Activated CD4-positive, alpha-beta memory T cell treated with anti-CD3 and anti-CD28 coated beads, Interleukin-2, amount 10 ng/mL, durations not matched to agents 7 days and 5 days (primary cell): ENCODE measurements at places on chromosomes 6 and 20.

DNA sequence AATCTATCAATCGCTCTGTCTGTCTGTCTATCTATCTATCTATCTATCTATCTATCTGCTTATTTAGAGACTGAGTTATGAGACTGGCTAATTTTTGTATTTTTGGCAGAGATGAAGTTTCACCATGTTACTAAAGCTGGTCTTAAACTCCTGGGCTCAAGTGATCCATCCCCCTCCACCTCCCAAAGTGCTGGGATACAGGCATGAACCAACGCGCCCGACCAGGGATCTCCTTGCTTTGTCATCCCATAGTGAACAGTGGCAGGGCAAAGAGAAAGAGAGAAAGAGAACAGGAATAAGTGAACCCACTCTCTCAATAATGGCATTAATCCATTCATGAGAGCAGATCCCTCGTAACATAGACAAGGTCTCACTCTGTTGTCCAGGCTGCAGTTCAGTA, 66.4 kb upstream of the DSP start:
- no peak for DNase-seq

DNA sequence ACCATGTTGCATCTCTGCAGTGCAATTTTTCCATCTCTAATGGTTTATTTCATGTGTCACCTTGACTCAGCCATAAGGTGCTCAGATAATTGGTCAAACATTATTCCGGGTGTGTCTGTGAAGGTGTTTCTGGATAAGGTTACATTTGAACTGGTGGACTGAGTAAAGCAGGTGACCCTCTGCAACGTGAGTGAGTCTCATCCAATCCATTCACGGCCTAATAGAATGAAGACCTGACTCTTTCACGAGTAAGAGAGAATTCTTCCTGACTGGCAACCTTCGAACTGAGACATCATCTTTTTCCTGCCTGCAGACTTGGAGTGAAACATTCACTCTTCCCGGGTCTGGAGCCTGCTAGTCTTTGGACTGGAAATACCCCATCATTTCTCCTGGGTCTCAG, 77.1 kb upstream of the SLC22A23 start:
- no peak for DNase-seq

DNA sequence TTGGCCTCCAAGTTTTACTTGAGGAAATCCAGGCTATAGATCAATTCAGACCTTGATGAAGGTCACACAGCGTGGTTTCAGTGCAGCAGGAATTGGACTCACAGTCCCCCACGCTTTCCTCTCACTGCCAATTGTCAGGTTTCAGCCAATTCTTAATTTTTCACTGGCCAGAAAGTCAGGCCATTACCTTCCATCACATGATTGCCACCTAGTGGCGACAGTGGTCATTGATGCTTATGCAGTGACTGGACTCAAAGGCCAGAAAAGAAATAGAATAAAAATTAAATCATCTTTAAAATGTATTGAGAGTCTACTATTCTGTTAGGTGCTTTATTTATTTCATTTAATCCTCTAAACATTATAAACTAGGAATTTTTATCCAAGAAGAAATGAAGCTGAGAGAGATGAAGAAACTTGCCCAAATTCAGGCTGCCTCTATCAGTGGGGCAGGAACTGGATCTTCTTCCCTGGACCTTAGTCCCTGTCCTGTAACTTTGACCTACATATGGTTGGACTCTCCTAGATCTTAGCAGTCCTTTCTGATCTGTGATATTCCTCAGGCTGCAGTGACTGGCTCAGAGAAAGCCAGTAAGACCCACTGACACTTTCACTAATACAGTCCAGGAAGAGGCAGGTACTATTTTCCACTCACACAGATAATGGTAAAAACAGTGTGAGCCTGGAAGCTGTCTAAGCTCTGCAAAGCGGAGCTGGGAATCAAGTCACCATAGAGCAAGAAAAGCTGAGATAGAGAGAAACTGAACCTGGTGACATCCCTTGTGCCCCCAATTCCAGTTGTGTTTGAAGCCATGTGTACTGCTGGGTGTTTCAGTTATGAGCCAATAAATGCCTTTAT, 133.3 kb downstream of the ELOVL4 start:
- DNase-seq, result peak; percentile 63

- no peak for DNase-seq
Observed at GRCh38 chr6:154917941-154918340, 77.2 kb upstream of the TIAM2 start.

DNA sequence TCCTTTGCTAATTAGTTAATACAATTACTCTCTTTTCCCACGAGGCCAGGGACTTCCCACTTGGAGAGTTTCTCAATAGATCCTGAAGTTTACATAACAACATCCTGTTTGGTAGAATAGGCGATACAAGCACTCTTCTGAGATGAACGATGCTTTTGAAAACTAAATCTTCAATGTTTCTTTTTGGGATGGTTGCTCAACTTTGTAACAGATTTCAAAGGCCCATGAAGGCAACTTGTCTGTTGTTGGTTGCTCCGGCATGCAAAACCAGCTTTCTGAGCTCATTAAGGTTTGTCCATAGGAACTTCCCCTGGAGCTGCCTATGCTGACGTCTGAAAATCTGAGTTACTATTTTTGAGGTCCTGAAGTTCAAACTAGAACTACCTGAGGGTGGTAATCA, 25.9 kb upstream of the ROS1 start:
- DNase-seq, result no peak

- no peak for DNase-seq
Observed at GRCh38 chr20:59618131-59618530, 13.8 kb downstream of the PHACTR3 start.

GRCh38 chr6:130760006-130760405, 67.2 kb upstream of the SMLR1 start:
- no peak for DNase-seq

- DNase-seq, result no peak
Observed at GRCh38 chr6:68235326-68235784, 399.7 kb upstream of the ADGRB3 start.

DNA sequence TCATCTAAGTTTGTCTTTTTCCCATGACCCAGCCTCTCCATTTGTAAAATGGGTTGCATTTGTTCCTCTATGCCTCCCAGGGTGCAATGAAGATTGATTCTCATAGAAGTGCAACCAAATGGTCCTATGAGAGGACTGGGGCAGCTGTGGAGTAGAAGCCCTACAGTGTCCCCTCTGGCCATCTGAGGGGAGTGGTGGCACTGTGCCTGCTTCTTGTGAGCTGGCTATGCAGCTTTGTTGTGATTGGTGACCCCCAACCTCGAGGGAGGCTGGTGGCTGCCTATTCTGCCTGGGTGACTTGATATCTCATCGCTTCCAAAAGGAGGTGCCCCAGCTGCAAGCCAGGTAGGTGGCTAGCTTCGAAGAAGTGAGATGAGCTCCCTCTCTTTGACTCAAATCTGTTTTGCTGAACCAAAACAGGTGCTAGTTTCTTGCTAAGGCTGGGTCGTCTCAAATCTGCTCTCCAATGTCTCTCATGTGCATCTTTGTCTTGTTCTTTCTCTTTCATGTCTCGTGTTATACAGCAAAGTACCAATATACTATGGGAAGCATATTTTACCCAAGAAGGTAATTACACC, 33.9 kb downstream of the TXLNB start:
- no peak for DNase-seq

GRCh38 chr6:16995511-16996250, 106.2 kb upstream of the STMND1 start:
- DNase-seq, result no peak

DNA sequence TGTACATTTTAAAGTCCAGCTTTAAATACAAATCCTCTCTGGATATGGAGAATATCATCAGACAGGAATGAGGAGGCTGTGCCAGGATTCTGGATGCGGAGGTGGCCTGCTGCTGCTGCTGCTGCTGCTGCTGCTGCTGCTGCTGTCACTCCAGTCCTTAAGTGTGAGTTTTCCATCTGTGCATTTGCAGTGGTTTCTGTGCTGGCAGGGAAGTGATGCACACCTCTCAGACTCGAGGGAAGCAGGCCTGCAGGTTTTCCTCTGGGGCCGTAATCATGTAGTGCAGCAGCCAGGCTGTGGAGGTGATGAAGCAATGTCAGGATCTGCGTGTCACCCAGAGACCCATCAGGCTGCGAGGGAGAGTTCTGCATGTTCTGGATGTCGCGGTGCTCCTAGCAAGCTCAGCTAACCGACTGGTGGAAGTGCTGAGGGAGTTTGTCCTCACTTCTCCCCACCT, 32.0 kb downstream of the CFAP61 start:
- no peak for DNase-seq

DNA sequence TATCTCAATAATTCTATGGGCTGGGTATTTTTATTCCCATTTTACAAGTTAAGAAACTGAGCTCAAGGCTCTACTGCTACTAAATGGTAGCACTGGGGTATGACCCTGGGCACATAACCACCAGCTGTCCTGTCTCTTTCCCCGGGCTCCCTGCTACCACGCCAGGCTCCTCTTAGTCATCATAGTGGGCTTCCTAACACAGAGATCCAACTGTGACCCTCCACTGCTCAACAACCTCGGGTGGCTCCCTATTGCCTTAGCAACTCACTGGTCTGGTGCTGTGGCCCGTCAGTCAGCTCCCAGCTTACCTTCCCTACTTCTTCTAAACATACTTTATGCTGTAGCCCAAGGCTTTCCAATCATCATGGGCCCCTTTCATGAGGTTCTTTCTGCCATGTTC, 4.5 kb downstream of the KIAA1755 start:
- no peak for DNase-seq

- no peak for DNase-seq
Observed at GRCh38 chr20:25046181-25046641, 11.7 kb downstream of the ACSS1 start.

DNA sequence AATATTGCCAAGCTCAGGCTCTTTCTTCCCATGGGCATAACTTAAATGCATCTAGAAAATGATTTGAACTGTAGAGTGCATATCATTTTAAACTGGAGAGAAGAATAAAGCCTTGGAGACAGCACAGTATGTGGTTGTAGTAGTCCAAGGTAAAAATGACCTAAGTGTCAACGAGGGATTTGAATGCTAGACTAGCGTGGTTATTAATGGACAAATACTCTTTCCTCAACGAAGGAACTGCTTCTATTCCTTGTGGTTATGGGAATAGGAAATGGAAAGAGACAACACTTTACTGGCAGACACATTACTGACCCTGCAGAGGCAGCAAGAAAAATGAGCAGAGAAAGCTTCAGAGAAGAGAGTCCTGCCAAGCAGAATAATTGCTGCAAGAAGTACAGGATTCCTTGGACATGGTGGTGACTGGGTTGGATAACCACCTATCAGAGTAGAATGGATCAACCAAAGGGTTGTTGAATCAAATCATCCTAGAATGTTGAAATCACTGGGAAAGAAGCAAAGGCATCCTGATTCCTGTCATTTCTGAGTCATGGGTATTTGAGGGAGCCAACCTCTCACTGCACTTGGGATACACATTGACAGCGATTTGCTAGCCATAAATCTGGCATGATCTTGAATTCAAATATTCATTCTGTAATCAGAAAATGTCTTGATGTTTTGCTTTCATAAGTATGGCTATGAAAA, 258.1 kb upstream of the EPHA7 start:
- DNase-seq, result no peak

DNA sequence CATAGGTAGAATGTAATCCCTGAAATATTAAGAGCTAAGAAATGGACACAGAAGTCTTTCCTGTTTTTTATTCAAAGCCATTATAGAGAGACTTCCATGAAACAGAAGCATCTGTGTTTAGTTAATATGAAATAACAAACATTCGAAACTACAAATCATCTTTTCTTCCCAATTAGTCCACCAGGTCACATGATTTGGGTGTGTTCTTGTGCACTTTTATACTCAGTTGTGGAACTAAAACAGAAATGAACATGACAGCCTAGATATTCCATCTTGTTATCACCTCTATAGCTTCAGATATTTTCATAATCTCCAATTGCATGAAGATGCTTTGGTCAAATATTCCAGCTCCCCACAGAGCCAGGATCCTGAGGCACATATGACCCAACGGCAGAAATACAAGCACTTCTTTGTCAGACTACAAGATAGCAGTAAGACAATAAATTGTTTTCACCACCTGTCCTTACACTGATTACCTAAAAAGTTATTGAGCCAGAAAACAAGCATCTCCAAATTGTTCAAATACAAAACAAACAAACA, 116.8 kb upstream of the BEND6 start:
- DNase-seq, result no peak

GRCh38 chr20:48284837-48285236, 499.6 kb upstream of the SULF2 start:
- DNase-seq, result no peak

GRCh38 chr6:169101981-169102380, 151.7 kb downstream of the THBS2 start:
- no peak for DNase-seq

- DNase-seq, result no peak
Observed at GRCh38 chr20:45359069-45359405, 3.9 kb upstream of the SYS1 start.

- DNase-seq, result no peak
Observed at GRCh38 chr6:15607603-15608002, 55.2 kb downstream of the DTNBP1 start.

DNA sequence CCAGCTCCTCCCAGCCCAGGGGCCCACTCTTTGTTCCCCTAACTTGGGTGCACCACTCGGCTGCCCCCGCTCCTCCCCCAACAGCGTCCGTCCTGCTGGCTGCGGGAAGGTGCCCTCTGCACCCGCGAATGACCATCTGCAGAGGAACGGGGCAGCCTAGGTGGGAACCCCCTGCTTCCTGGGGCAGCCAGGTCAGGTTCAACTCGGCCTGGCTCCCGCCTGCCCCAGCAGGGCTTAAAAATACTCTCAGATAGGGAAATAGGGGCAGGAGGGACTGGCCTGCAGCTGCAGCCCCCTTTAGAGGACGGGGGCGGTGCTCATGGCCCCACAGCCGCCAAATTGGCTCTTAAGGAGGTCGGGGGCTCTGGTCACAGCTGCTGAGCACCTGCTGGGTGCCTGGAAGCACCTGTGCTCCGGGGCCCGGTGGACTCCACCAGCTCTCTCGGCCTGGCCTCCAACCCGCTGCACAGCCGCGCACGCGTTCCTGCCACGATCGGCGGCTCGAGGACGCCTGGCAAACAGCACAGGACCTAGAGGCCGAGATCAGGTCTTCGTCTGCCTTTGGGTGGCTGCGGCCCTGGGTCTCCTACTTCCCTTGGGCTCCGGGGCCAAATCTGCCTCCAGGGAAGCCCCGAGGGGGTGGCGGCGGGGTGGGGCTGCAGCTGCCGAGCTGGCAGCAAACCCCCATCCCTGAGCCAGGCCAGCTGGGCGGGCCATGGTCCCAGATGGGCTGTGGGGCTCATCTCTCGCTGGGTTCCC, 700 bp upstream of the LAMA5 start:
- DNase-seq, result no peak

GRCh38 chr6:131257104-131257503, 121.8 kb downstream of the AKAP7 start:
- no peak for DNase-seq
